Upper lobe of left lung (tissue), 6 donors: ENCODE measurements at places on chromosomes 3 and 15. TPM values are rescaled to one million over a fixed set of nuclear protein-coding genes. Genes with fewer than 3 reads are reported as not detected.

Gene ECE2
- total RNA-seq, result not detected

Gene WNT5A
- total RNA-seq, result 24.8 TPM

Gene BCL2A1
- 55.5 TPM for total RNA-seq

Gene ITGB5
- total RNA-seq, result 145 TPM

Gene SNAP23
- 58.3 TPM for total RNA-seq

Gene EBLN2
- total RNA-seq, result 11.5 TPM

Gene IL12A
- 1.2 TPM for total RNA-seq

Gene TPRG1
- 27.3 TPM for total RNA-seq

Gene KIF23
- total RNA-seq, result 6.7 TPM

Gene ARHGEF3
- total RNA-seq, result 38.9 TPM

Gene RETNLB
- not detected for total RNA-seq

Gene EFL1
- total RNA-seq, result 15.7 TPM

Gene GPR27
- total RNA-seq, result not detected

Gene NANOGP8
- 0.63 TPM for total RNA-seq

Gene GPR149
- not detected for total RNA-seq

Gene GPR176
- 6.3 TPM for total RNA-seq
